ENCODE measurements at places on chromosomes 2 and 18.

GRCh38 chr18:45275367-45276113, 339.7 kb upstream of the SLC14A2 start:
- no peak for DNase-seq

DNA sequence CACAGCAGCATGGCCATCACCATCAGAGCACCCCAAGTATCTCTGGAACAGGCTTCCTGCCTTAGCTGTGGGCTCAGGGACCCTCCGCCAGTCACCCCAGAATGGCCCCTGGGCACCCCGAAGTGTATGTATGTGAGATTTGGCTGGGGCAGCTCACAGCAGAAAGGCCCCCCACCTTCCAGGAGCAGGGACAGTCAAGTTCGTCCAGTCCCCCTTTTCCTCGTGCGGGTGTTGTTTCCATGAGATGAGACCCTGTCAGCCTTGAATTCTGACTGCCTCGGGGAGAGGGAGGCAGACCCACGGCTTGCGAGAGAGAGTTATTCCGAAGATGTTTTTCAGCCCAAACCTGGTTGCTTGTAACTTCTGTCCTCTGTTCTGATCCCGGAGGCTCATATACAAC, 290.9 kb upstream of the HDAC4 start:
- no peak for DNase-seq

- DNase-seq: no peak
These were observed 338.7 kb downstream of the HRH4 start for GRCh38 chr18:24799176-24799575.

- no peak for DNase-seq
These were observed 35.9 kb downstream of the MAP4K4 start for GRCh38 chr2:101733257-101733993.

- no peak for DNase-seq
These were observed 243.0 kb upstream of the CHST9 start for GRCh38 chr18:27428120-27428519.

DNA sequence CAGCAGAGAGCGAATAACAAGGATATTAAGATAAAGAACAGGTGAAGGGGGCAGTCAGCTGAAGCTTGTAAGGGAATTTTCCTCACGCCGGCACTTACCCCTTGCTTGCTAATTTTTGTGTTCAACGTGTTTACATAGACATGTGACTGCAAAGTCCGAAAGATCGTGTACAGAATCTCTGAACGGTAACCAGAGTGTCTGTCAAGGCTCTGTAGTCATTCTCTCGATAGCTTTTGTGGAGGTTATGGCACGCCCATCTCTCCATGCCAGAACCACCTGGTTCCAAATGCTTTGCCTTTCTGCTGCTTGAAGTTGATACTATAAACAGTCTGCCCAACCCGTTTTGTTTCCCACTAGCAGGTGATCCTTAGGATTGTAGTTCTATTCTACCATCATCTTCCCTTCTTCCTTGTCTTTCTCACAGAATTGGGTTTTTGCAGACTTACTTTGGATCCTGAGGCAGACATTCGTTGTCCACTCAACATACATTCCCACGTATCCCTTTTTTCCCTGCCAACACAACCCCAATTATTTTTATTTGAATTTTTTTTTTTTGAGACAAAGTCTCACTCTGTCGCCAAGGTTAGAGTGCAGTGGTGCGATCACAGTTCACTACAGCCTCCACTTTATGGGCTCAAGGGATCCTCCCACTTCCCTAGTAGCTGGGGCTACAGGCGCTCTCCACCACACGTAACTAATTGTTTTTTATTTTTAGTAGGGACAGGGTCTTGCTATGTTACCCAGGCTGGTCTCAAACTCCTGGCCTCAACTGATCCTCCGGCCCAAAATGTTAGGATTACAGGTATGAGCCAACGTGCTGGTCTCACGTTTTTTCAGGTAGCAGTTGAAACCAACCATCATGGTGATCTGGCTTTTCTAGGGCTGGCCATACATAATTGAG, 1.3 kb upstream of the USP34 start:
- DNase-seq: no peak

DNA sequence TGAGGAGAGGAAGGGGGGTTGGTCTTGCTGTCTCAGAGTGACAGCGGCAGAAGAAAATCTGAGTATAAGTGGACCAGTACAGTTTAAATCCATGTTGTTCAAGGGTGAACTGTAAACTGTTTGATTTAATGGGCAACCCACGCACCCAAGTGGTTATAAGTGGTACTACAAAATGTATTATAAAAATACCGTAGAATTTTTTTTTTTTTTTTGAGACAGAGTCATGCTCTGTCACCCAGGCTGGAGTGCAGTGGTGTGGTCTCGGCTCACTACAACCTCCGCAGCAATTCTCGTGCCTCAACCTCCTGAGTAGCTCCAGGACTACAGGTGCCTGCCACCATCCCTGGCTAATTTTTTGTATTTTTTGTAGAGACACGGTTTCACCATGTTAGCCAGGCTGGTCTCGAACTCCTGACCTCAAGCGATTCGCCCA, 2.1 kb upstream of the CHCHD5 start:
- peak; percentile 5 for DNase-seq

DNA sequence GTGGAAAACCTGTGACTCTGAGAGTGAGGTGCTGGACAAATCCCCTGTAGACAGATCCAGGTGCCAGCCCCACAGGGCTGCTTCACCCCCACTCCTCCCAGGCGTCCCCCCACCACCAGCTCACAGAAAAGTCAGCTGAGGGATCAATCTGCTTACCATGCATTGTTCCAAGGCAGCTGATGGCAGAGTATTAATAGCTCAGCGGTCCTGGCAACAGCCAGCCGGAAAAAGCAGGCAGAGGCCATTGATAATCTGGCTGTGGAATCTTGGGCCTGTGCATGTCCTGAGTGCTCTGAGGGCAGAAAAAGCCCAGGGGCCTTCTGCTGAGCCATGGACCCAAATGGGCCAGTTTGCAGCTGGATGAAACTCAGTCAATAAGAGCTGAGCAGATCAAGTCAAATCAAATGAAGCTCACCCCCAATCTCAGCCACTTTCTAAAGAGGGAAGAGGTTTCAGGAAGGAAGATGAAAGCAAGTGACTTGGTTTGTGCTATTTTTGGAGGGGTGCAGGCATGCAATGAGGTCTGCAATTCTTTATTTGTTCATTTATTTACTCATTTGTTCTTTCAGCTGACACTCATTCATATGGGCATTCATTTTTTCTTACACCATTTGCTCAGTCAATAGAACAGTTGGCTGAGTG, 63.4 kb downstream of the GYPC start:
- no peak for DNase-seq

GRCh38 chr2:177352441-177353186, 40.0 kb upstream of the AGPS start:
- DNase-seq: no peak

DNA sequence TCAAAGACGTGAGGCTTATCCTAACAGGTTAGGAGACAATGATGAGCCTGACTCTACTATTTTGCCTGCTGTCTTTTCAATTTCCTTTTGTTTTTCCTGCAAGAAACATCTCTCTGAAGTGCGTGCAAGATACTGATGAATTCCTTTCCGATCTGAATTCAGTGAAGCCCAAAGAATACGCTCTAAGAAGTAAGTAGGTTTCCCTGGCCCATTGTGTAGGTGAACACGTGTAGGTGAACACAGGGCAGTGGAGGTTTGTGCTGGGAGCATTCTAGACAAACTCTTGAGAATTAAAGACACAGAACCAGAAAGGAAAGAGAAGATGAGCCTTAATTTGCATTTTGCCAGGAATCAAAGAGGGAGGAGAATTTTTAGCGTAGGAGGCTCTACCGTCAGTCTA, 132.0 kb downstream of the ZNF532 start:
- no peak for DNase-seq

All from stimulated activated CD4-positive, alpha-beta T cell treated with anti-CD3 and anti-CD28 coated beads, Interleukin-12 subunit alpha, Interleukin-12 subunit beta, amount 100 ng/mL, for 4 hours (primary cell).